Activated CD8-positive, alpha-beta T cell treated with anti-CD3 and anti-CD28 coated beads for 36 hours (primary cell): ENCODE measurements at places on chromosomes 2 and 18. TPM values are rescaled to one million over a fixed set of nuclear protein-coding genes. Genes with fewer than 3 reads are reported as not detected.

DNA sequence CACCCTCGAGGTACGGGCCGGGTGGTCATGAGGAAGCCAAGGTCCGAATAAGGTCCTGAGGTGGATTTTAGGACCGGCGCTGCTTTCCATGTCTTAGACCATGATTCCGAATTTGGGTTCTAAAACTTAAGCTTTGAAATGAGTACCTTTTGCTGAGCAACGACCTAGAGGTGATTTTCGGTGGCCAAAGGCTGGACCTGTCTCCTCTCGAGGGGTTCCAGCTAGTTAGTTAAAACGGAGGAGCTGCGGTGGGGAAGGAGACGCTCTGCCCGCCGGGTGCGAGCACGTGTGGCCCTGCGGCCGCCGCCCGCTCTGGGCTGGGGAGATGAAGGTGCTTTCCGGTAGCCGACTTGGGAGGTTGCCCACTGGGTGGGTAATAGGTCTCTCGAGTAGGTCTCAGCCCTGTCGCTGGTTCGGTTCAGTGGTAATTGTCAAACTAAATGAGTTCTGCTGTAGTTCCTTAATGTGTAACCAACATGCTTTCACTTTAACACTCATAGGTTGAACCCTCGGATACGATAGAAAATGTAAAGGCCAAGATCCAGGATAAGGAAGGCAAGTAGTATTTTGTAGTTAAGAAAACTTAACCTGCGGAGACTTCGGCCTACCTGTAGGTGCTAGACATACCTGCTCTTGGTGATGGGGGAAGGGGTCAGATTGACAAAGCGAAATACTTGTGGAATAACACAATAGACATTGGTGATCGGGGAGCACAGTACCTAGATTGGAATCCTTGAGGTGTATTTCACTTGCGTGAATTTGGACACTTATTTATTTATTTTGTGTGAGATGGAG, 572 bp downstream of the RPS27A start:
- peak overlapping the region; percentile 96 for H3K27ac ChIP-seq
- DNase-seq: peak; percentile 55
- H3K4me1 ChIP-seq: peaks cover 50% of the 10 kb centered on the region
- no peaks in the 10 kb centered on the region for H3K27me3 ChIP-seq

DNA sequence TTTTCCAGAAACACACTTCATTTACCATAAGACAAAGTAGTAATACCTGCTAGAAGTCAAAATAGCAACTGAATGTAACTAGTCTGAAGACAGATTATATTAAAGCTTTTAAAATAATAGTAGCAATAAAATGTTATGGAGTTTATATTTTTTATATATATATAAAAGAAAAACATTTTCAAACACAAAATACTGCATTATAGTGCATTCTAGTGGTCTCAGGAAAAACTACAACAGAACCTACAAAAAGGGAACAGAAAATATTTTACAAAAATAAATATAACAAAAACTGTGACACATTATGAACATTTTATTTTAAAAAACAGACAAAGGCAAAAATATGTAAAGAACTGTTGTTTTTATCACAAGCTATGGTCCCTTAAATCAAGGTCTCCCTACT, 48.0 kb downstream of the STRN start:
- peaks cover 16% of the 10 kb centered on the region for H3K4me1 ChIP-seq
- H3K27me3 ChIP-seq: no peaks in the 10 kb centered on the region
- H3K36me3 ChIP-seq: peaks cover 9% of the 10 kb centered on the region
- H3K27ac ChIP-seq: no peak overlapping the region
- no peak overlapping the region for H3K4me3 ChIP-seq
- DNase-seq: no peak

DNA sequence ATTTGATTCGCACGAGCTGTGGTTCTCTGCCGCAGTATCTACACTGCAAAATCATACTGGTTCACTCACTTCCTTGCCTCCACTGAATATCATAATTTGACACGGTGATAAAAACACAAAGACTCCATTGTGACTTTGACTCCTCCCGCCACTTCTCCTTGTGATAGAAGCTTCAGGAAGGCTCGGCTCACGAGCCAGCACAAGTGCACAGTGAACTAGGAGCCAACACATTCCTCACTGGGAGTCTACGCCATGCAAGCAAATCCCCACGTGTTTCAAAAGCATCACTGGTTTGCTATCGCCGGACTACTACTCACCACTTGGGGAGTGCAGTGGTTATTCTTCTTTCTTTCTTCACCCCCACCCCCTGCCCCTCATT, 293.3 kb upstream of the PARD3B start:
- H3K4me1 ChIP-seq: peaks cover 2% of the 10 kb centered on the region
- H3K27ac ChIP-seq: no peak overlapping the region
- peaks cover 32% of the 10 kb centered on the region for H3K27me3 ChIP-seq
- H3K4me3 ChIP-seq: no peak overlapping the region
- H3K36me3 ChIP-seq: no peaks in the 10 kb centered on the region
- DNase-seq: no peak

DNA sequence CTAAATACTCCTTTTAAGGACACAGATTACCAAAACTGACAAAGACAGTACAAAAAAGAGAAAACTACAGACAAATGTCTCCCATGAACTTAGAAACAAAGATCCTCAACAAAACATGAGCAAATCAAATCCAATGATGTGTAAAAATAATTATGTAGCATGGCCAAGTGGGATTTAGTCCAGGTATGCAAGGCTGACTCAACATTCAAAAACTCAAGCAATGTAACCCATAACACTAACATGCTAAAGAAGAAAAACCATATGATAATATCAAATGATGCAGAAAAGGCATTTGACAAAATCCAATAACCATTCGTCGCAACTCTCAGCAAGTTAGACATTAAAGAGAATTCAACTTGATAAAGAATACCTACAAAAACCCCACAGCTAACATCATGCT, 239.0 kb upstream of the KLHL29 start:
- H3K27ac ChIP-seq: no peak overlapping the region
- no peak for DNase-seq
- no peaks in the 10 kb centered on the region for H3K36me3 ChIP-seq
- H3K4me1 ChIP-seq: no peaks in the 10 kb centered on the region
- no peak overlapping the region for H3K4me3 ChIP-seq
- H3K27me3 ChIP-seq: peaks cover 16% of the 10 kb centered on the region

- H3K36me3 ChIP-seq: peaks cover 37% of the 10 kb centered on the region
- H3K27me3 ChIP-seq: no peaks in the 10 kb centered on the region
- H3K27ac ChIP-seq: peak overlapping the region; percentile 9
- peaks cover 51% of the 10 kb centered on the region for H3K4me1 ChIP-seq
- DNase-seq: no peak
- H3K4me3 ChIP-seq: peak overlapping the region; percentile 39
Observed at GRCh38 chr2:28755421-28755820, 3.8 kb downstream of the PPP1CB start.

DNA sequence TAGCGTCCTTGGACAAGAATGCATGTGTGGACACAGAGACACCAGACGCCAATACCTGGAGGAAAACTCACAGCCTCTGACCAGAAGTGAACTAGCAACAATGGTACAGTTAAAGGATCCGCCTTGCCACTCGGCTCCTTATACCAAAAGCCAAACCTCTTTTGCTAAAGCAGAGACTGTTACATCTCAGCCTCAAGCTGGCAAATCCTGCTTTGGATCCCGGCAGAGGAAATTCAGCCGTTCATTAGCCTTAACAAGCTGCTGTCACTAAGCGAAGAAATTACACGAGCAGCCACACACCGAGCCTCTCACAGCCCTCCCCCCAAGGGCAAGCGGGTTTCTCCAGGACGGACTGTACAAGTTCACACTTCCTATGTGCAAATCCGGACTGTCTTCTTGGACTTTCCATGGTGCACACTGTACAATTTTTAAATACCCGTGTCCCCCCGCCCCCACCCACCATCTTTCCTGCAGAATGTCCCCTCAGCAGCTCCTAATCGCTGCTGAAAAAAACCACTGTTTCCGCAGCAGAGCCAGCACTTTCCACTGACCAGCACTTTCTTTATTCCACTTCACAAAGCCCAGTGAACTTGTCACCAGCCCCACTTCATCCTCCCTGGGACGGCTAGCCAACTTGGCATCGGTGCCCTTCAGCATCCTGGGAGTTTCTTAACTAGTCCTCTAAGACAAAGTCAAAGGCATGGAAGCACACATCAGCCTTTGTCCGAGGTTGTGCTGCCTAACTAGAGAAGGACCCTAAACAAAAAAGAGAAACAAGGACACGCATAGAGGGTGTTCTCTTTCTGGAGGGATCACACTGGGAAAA, 1.5 kb downstream of the KLF7 start:
- peak overlapping the region; percentile 85 for H3K4me3 ChIP-seq
- H3K36me3 ChIP-seq: no peaks in the 10 kb centered on the region
- peaks cover 43% of the 10 kb centered on the region for H3K4me1 ChIP-seq
- DNase-seq: peak; percentile 26

The UGT1A10 gene
- not detected for total RNA-seq

The OTOS gene
- total RNA-seq: not detected

The SIX3 gene
- total RNA-seq: not detected
